Stimulated activated CD4-positive, alpha-beta T cell treated with anti-CD3 and anti-CD28 coated beads, Interleukin-15, amount 100 ng/mL, for 48 hours (primary cell): ENCODE measurements at places on chromosomes 2 and 18.

DNA sequence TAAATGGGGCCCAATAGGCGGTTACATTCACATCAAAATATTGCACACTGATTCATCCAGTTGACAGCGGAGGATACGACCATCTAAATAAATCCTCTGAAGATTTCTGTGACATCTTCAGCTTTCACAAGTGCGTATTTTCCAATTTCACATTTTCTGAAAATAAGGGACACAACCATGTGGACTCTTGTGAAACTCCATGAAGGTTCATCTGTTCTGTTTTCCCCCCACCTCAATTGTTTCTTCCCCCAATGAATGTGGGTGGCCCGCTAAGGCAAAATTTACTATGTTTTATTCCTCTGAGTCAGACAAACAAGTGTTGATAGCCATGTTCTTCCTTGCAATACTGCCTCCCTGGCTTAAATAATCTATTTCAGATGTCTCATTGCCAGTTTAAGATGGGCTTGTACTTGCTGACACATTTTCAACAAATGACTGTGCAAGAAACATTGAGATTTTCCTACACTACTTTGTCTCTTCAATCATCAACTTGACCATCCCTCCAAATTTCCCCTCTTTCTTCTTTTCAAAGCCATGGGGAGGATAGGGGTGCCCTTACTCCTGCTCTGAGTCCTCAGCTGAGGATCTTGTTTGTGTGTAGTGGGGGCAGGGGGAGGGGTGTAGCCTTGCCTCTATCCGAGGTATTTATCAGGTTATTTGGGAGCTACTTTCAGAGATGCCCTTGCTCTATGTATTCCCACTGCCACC, 78.2 kb downstream of the BCL11A start:
- DNase-seq, result no peak

GRCh38 chr2:709138-709765, 32.0 kb upstream of the TMEM18 start:
- DNase-seq, result no peak

- no peak for DNase-seq
Observed at GRCh38 chr2:147927053-147927588, 82.3 kb downstream of the ACVR2A start.

- DNase-seq, result no peak
Observed at GRCh38 chr2:218418717-218419458, at the start of gene VIL1. Gene VIL1, plus strand, starts transcription at chr2:218419123. Its CDS starts 4,656 bp downstream, at chr2:218423779.

DNA sequence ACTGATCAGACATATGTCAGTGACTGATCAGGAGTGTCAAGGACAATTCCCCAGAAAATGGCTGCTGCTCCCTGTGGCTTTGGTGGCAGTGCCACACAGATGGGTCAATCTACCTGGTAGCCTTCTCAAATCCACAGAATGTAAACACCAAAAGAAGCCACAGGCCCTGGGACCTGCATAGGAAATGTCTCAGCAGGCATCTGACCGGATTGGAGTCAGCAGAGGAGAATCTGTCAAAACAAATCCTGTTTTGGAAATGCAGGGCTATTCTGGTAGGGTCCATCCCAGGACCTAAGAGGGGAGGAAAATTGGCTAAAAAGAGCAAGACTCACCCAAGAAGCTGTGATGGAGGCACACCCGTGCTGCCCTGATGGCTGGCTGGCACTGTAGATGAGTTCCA, 189.7 kb downstream of the TMEM247 start:
- no peak for DNase-seq

GRCh38 chr18:54161267-54161666, 63.2 kb downstream of the MBD2 start:
- no peak for DNase-seq

GRCh38 chr2:11842336-11842735, 95.9 kb downstream of the LPIN1 start:
- no peak for DNase-seq

DNA sequence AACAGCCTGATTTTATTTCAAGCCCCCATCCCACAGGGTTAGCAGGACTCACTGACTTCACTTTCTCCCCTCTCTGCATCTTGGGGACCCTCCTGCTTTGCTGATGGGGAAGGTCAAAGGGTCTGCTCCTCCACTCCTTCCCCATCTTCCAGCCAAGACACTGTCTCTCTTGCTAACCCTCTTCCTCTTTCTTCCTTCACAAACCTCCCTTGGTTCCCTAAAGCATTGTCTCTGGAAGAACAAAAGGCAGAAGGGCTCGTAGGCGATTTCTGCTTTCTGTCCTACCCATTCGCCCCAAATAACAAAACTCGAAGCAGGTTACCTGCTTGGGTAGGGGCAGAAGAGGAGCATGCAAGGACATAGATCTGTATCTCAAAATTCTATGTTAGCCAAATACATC, 5.5 kb upstream of the SLC4A3 start:
- DNase-seq, result no peak

DNA sequence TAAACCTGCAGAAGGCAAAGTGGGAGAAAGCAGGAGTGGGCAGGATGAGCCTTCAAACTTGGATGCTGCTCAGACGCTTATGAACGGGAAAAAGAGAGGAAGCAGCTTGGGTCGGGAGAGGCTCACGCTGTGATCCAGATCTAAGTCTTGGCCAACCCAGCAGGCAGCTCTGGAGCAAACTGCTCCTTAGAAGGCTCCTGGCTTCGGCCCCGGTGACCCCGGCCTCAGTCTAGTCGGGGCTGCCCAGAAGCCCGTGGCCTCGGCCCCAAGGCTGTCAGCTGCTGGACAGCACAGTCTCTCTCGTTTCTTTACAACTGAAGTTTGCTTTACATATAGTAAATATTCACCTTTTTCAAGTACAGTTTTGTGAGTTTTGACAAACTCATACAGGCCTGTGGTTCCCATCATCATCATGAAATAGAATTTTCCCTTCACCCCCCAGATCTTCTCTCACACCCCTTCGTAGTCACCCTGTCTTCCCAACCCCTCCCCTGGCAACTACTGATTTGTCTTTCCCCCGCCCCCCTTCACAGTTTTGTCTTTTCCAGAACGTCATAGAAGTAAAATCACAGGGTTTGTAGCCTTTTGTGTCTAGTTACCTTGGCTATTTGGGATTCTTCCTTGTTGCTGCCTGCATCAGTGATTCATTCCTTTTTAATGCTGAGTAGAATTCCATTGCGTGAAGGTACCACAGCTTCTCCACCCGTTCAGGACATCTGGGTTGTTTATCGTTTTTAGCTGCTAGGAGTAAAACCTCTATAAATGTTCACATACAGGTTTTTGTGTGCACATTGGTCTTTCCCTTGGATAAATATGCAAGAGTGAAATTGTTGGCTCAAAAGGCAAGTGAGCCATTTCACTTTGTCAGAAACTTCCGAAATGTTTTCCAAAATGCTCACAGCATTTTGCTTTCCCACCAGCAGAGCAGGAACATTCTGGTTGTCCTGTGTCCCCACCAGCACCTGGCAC, 35.1 kb downstream of the MYO7B start:
- no peak for DNase-seq

DNA sequence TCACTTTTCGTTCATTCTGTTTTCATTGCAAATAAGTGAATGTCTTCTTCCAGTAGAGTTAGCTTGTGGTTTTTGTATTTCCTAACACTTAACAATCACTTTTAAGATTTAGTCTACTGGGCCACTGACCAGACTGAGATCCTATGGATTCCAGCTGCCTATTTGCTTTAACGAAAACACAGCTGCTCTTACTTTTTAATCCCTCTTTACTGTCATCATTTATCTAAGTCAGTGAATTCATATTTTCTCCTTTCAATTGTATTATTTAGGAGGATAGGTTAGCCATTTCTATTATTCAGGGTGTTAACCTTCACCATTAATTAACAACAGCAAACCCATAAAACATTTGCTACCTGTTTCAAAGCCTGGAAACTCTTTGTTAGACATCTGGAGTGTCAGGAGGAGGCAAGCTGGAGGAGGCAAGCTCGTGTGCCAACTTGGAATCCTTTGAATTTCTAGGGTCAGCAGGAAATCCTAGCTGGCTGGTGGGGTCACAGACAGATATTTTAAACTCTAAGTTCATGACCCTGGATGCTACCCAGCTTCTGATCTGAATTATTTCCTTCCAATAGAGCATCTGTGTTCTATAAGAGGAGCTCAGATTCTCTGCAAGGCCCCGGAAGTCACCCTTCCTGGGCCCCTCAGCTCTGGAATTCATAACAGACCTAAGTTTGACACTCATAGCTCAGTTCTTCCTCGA, 385.3 kb downstream of the RBM43 start:
- no peak for DNase-seq

DNA sequence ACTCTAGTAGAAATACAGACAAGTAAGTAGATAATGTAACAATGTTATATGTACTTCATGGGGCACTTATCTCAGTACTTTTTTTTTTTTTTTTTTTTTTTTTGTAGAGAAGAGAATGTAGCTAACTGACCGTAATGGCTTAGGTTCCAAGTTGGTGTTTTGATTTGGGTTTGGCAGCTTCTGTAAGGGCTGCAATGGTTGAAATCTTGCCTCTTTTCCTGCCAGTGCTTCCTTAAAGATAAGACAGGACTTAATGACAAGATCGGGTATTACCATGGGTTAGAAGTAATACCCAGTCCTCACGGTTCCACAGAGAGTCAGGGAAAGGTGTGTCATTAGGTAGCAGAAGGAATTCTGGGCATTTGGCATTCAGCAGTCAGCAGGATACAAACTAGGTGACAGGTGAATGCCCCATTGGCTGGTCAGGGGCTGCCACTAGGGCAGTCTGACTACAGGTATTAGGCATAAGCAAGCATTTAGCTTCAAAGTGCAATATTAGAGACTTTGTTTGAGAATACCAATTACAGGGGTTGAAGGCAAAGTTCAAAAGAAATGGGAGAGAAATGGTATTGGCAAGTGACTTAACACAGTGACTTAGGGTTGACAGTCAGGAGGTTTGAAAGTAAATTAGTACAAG, 189.4 kb upstream of the RND3 start:
- no peak for DNase-seq

GRCh38 chr2:20143263-20143662, 81.7 kb downstream of the SDC1 start:
- DNase-seq, result no peak

- no peak for DNase-seq
Observed at GRCh38 chr2:28664120-28664842, 87.3 kb upstream of the PPP1CB start.

DNA sequence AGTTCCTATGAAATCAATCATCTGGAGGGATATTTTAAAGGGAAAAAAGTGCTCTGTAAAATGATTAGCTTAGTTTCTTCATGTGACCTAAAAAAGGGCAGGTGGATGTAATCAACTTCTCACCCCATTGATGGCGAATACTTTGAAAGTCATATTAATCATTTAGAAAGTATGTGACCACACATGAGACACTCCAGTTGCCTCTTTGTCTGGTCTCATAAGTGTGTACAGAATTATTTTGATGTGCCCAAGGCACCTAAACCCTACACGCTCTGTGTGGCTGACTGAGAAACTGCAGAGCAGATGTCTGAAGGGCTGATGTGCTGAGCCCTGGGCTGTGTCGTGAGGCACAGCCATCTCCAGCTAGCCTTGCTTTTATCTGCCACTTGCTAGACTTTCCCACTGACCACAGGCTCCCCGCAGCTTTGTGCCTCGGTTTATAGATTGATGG, 26.9 kb downstream of the SGPP2 start:
- DNase-seq, result no peak

DNA sequence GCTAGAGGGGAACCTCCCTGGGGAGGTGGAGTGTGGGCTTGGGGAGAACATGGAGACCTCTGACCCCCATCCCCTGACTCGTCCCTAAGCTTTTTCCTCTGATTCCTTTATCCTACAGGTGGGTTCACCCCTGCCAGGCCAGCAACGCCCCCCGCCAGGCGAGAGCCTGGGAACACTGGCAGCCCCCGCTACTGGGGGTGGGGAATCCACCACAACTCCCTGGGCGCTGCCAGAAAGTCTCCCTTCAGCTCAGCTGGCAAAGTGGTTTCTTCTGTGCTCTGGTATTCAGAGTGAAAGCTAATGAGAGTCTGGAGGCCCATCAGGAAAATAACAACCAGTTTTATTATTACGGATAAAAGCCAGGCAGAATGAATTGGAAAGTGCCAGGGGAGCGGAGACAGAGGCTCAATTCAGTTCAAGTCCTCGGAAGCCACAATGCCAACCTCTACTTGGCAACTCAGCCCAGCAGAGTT, 2.8 kb downstream of the DIPK1C start:
- DNase-seq, result no peak

GRCh38 chr2:12163866-12164265, 417.4 kb downstream of the LPIN1 start:
- DNase-seq, result no peak

- no peak for DNase-seq
Observed at GRCh38 chr2:219451661-219452360, 17.2 kb downstream of the SPEG start.

DNA sequence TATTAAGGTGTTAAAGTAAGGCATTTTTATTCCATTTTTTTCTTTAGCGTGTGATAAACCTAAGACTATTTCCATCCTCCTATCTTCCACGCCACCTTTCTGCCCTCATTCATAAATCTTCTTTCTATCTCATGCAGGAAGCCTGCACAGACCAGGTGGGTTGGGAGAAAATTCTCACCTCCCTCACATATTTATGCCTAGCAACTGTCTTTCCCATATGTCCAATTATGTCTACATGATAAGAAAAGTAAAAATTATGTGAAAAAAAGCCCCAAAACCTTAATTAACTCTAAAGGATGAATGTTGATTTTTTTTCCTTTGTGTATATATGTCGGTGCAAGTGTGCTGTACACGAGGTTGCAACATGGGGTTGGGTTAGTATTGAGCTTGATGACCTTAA, 225.6 kb upstream of the GCFC2 start:
- DNase-seq, result no peak

- DNase-seq, result no peak
Observed at GRCh38 chr2:153871231-153872221, at the start of gene GALNT13. Gene GALNT13, plus strand, starts transcription at chr2:153871922.
